Right kidney (tissue), 9 donors: ENCODE measurements at places on chromosomes 12 and 14.
A peak's percentile ranks its signal among the peaks of the same experiment; 100 is the strongest.

DNA sequence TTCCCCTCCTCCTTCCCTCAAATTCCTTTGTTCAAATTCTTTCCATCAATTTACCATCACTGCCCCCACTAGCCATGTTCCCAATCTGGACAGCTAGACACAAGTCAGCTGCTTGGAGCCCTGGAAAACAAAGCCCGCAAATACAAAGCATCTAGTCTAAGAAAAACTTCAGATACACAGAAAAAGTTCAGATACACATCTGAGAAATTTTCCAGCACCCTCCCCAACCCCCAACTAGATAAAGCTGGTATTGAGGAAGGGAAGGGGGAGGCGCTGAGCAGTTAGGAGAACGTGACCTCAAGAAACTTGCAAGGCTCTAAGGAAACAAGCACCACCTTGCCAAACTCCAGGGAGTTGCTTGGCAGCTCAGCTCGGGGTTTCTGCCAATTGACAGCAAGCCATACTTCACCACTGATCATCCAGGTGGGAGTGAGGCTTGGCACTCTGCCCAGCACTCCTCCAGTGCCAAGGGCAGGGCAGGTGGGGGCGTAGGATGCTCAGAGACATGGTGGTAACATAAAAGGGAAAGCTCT, 5.1 kb upstream of the CNIH1 start:
- DNase-seq: peak; percentile 62

DNA sequence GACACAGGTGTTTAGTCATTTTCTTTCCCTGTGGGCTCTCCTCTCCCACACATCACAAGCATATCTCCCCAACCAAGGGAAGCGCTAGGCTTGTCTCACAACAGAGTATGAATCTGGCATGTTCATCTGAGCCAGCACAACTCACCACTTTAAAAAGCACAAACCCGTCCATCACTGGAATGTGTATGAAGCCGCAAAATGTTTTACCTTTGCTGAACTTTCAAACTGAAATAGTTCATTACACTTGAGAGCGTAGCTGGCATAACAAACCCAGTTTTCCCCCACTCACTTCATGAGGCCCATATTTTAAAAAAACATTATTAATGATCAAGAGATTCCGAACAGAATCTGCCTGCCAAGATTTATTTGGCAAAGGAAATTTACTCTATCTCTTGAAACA, 15.8 kb downstream of the NID2 start:
- DNase-seq: no peak

DNA sequence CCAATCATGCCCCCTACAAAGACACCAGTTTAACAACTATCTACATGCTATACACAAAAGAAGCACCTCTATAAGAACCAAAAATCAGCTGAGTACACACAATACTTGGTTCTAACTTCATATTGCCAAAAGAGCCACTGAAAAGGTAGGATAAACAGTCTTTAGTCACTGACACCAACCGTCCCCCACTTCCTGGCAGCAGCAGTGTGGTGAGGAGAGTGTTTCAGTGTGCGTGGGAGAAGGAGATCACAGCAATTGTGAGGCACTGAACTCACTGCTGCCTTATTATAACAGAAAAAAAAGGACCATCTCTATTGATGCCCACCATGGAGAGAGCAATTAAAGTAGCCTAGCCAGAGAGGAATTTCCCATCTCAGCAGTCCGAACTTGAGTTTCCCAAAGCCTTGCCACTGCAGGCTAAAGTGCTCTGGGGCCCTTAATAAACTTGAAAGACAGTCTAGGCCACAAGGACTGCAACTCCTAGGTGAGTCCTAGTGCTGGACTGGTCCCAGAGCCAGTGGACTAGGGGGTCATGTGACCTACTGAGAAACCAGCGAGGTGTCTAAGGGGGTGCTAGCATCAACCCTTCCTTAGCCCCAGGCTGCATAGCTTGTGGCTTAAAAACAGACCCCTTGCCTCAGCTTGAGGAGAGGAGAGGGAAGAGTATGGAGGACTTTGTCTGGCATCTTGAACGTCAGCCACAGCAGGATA, 37.1 kb upstream of the LMNTD1 start:
- no peak for DNase-seq

DNA sequence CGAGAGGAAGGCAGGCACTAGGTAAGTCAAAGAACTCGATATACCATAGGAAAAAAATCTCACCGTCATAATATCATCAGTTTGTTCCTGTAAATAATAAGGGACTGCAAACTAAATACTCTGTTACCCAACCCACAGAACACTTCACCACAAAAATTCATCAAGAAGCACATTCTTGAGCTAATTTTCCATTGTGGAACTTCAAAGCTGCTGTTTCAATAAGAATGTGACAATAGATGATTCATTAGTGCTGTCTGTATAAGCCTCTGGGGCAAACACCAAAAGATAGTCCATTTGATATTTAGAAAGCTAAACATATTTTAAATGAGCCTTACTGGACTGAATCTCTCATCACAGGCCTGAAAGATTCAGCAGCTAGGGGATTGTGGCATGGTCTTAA, 219.4 kb downstream of the KSR2 start:
- DNase-seq: no peak

DNA sequence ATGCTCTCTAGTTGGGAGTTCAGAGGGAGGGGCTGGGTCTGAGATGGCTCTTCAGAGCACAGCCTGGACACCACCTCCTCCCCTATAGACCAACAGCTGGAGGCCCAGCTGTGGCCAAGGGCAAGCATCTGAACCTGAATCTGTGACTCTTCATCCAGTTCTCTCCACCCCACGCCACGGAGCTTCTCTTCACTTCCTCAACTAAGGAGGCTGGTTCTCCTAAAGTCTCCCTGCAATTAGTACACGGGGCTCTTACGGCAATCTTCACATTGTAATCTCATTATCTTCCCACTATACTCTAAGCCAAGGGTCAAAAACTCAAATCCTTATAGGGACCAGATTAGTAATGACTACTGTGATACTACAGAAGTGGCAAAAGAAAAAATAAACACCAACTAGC, 9.8 kb downstream of the NRDE2 start:
- DNase-seq: no peak

- DNase-seq: peak; percentile 46
These were observed 2.3 kb downstream of the HOXC12 start for GRCh38 chr12:53956914-53957536.

- DNase-seq: no peak
These were observed 179.7 kb downstream of the TTC8 start for GRCh38 chr14:89004166-89004565.

GRCh38 chr14:65206448-65207096, 104.3 kb upstream of the MAX start:
- no peak for DNase-seq

DNA sequence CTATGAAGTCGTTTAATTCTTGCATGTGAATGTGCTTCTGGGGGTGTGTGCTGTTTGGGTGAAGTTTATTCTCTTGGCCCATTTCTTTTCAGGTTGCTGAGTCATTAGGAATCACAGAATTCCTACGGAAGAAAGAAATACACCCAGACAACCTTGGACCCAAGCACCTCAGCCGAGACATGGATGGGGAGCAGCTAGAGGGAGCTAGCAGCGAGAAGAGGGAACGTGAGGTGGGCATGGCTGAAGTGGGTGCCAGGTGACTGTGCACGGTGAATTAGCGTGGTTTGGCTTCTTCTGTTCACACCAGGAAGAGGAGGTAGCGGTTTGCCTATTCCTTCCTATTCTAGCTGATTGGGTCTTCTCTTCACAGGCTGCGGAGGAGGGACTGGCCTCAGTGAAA, 19.2 kb downstream of the ZNF839 start:
- DNase-seq: no peak

DNA sequence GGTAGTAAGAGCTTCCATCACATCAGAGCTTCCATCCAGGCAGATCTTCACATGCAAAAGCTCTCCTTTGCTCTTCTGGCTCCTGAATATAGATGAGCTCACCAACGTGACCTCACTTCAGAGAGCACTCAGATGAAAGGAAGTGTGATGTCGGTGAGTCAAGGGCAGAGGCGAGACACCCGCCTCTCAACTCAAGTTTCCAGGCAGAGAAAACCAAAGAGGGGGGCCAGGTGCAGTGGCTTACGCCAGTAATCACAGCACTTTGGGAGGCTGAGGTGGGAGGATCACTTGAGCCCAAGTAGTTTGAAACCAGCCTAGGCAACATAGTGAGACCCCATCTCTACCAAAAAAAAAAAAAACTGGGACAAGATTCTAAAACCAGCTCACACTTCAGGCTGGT, 126.9 kb downstream of the DUSP6 start:
- DNase-seq: no peak

GRCh38 chr14:105094193-105094907, 29.1 kb upstream of the GPR132 start:
- DNase-seq: no peak

DNA sequence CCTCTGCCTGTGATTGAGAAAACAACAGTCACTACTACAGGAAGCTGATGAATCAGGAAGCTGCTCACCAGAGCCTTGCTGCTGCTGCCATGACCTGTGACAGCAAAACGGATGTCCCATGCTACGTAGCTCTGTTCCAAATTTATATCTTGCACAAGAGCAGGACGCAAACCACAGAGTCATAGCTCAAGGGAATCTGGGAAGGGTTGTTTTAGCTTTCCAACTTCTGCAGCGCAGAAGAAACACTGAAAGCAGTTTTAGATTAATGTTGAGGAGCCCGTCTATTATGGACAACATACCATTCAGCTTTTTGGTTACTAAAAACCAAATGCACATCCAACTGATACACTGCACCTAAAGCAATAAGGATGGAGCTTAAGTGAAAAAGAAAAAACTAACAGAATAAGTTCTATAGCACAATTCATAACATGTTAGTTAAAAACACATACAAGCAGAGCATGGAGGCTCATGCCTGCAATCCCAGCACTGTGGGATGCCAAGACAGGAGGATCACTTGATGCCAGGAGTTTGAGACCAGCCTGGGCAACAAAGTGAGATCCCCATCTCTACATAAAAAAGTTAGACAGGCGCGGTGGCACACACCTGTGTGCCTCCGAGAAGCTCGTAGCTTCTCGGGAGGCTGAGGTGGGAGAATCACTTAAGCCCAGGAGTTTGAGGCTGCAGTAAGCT, 1.7 kb upstream of the ANKRD33 start:
- DNase-seq: no peak

- no peak for DNase-seq
These were observed 39.8 kb upstream of the HMGA2 start for GRCh38 chr12:65784289-65785015.

DNA sequence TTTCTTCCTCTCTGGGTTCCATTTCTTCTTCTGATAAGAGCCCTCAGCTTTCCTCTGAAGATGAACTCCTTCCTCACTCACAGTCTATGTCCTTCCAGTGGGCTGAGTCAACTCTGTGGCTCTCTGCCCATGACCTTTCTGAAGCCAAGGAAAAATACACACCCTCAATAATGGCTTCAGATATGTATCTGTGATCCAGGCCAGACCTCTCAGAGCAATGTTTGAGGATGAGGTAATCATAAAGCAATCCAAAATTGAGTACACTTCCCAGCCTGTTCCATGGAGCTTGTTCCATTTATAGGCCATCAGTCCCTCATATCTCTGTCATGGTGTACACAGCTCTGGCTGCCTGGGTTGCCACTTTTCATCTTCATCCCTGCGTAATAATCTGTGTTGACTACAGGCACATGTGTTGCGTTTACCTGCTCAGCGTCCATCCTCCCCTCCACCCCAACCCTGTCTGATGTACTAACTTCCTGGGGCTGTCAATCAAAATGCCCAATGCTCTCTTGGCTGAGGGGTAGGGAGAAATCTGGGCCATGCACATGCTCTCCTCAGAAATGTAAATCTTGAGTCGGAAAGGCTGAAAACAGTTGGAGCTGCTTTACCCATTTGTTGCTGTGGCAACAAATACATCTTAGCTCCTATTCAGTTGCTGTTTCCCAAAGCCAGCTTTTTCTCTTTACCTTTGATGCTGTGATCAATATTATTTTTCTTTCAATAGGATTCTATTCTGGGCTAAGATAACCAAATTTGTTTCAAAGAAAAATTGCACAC, 377.8 kb upstream of the TMEM132C start:
- DNase-seq: no peak

GRCh38 chr12:93778306-93778705, 101.1 kb downstream of the CRADD start:
- no peak for DNase-seq

- no peak for DNase-seq
These were observed 45.8 kb upstream of the TBX3 start for GRCh38 chr12:114729731-114730130.

DNA sequence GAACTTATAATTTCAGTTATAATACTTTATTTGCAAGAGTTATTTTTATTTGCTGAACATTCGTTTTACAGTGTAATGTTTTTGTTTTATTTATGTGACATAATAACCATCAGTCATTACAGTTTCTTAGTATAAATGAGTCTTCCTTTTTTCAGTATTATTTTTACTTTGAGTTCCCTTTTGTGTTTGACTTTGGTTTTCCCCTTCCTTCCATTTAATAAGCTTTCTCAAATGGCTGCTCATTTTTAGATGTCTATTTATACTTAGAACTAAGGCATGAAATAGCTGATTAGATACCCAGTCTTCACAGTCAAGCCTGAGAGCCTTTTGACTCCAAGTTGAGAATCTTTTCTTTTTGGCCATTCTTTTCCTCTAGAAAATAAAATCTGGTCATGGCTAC, 404.5 kb downstream of the LRFN5 start:
- no peak for DNase-seq

- DNase-seq: no peak
These were observed 187.6 kb upstream of the C14orf180 start for GRCh38 chr14:104392001-104392395.

GRCh38 chr14:22622255-22622654, 21.9 kb downstream of the OR6J1 start:
- DNase-seq: no peak

DNA sequence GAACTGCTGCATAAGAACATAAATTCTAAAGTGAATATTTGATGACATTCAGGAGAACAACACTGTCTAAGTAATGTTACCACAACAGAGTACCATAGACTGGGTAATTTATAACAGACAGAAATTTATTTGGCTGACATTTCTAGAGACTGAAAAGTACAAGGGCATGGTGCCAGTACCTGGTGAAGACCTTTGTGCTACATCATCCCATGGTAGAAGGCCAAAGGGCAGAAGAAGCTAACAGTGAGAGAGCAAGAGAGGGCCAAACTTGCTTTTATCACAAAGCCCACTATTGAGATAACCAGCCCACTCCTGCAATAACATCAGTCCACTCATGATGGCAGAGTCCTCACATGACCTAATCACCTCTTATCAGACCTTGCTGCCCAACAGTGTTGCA, 88.8 kb downstream of the FIGNL2 start:
- DNase-seq: no peak
